GM12892 (cell line): ENCODE measurements at places on chromosomes 4 and X.

- no peak for DNase-seq
Observed at GRCh38 chrX:134460862-134461220, 876 bp downstream of the HPRT1 start.

GRCh38 chr4:110278127-110278526, 79.7 kb upstream of the ELOVL6 start:
- no peak for DNase-seq

DNA sequence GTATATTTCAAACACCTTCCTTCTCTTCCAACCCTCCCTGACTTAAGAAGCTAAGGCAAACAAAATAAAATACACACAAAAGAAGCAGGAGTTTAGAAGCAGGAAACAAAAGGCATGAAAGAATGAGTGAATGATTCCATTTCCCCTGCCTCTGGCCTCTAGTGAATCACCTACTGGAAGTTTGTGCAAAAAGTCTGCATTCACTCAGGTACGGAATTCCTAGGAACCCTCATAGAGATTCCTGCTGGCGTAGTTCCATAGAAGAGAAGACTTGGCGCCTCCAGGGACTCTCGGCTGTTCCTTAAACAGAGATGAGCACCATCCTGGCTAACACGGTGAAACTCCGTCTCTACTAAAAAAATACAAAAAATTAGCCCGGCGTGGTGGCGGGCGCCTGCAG, 125.9 kb upstream of the TBL1X start:
- no peak for DNase-seq

DNA sequence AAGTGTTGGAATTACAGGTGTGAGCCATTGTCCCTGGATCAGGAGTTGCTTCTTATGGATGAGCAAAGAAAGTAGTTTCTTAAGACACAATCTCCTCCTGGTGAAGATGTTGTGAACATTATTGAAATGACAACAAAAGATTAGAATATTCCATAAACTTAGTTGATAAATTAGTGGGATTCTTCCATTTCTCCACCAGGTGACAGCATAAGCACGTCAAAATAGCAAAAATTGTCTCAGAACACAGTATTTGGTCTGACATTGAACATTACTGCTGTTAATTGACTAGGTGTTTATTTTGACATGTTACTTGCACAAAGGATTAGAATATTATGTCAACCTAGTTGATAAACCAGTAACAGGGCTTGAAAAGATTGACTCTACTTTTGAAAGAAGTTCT, 21.6 kb downstream of the CLDN34 start:
- DNase-seq = no peak

DNA sequence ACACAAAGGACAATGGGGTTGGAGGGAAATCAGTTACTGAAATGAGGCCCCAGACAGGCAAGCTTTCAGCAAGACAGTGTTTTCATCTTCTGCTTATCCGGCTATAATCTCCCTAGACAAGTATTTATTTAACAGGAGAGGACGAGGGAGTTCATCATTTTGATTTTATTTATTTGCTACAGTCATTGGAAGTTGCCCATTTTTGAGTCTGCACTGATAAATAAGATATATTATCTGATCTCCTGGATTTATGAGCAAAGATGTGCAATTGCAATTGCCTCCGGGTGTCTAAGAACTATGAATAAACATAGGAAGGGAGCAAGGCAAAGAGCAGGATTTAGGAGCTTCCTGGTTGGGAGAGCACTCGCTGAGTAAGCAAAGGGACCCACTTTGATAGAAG, 263.2 kb upstream of the EDA2R start:
- no peak for DNase-seq

GRCh38 chr4:182231080-182231479, 12.1 kb upstream of the TENM3 start:
- DNase-seq = no peak

- DNase-seq = no peak
Observed at GRCh38 chrX:39795605-39796004, 302.2 kb downstream of the BCOR start.

DNA sequence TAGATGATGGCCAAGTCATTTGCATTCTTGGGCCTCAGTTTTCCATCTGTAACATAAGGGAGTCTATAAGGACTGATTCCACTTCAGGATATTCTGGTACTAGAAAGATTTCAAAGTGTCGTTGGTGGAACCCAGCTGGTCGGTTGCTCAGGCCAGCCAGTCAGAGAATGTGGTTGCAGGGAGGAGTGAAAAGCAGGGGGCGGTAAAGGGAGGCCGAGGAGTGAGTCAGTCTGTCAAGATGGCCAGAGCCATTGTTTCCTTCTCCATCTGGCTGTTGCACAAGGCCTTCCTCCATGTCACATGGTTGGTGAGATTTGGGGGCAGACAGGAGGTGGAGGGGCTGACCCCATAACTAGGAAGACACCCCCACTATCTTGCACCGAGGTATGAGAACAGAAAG, 38.2 kb downstream of the STARD8 start:
- DNase-seq = no peak

DNA sequence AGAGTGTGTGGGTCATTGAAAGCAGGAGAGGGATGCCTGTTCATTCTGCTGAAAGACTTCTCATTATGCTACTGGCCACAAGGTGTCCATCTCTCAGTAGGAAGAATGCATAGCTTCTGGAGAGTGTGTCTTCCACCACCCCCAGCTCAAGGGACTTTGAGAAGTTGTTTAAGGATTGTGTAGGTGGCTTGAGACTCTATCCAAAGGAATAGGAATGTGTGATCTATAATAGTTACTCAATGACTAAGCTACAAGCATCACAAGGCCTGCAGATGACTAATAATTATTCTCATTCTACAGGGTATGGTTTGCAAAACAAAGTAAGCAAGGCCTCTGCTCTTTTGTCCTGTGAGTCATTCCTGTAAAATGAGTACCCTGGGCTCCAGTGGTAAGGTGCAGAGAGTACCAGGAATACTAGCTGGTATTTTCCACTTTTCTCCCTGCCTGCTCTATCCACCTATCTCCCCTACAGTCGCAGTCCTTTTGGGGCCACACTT, 279.8 kb upstream of the BOD1L1 start:
- DNase-seq = no peak

DNA sequence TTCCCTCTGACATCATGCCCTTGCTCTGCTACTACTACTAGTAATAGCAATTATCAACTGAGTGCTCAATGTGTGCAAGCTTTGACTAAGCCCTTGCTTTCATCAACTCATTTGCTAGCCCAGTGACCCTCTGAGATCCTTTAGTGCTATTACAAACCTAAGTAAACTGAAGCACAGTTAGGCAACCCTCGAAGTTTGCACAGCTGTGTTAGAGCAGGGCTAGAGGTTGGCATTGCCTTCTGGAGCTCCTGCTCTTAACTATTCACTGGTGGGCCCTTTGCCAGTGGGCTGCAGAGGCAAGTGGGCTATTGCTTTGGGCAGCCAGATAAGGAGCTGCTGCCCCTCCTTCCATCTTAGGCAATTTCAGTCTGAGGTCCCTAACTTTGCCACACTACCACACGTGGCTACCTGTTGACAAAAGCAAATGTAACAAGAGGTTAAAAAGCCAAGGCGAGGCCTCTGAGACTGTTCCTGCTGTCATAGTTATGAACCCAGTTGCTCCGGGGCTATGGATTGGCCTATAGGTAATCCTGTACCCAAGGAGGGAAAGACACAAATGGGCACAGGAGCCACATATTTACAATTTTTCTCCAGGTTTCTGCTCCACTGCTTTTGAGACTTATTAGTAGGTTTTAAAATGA, 41.5 kb upstream of the ANKRD50 start:
- no peak for DNase-seq

- no peak for DNase-seq
Observed at GRCh38 chrX:7083021-7083420, 64.5 kb upstream of the STS start.

GRCh38 chr4:61376301-61376700, 176.2 kb downstream of the ADGRL3 start:
- no peak for DNase-seq
